Effector memory CD8-positive, alpha-beta T cell (primary cell): ENCODE measurements at places on chromosomes 7 and 10.

- H3K27ac ChIP-seq = no peak overlapping the region
- H3K4me1 ChIP-seq = no peaks in the 10 kb centered on the region
- no peak for DNase-seq
- H3K27me3 ChIP-seq = peaks cover 15% of the 10 kb centered on the region
- peaks cover 3% of the 10 kb centered on the region for H3K36me3 ChIP-seq
Observed at GRCh38 chr7:99267481-99267840, 5.2 kb upstream of the MYH16 start.

DNA sequence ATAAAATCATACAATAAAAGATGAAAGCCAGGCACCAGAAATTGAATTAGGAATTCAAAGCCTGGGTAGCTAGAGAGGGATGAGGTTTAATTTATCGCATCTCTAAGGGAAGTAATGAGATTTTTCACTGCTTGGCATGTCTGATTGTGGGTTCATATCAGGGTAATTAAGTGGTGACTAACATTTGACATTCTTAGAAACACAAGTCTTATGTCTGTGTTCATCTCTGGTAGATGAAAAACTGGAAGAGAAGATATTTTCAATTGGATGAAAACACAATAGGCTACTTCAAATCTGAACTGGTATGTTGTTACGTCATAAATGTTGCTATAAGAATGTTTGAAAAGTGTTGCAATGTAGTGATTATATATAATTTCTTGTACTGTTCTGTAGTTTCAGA lies 36.8 kb upstream of the ARMS2 start:
- H3K4me1 ChIP-seq = peaks cover 47% of the 10 kb centered on the region
- peak overlapping the region; percentile 74 for H3K4me3 ChIP-seq
- peak overlapping the region; percentile 87 for H3K27ac ChIP-seq
- H3K36me3 ChIP-seq = peaks cover 22% of the 10 kb centered on the region
- DNase-seq = no peak
- H3K27me3 ChIP-seq = no peaks in the 10 kb centered on the region

GRCh38 chr7:12685550-12685949 lies 1.9 kb upstream of the ARL4A start:
- H3K4me3 ChIP-seq = peak overlapping the region; percentile 98
- H3K4me1 ChIP-seq = peaks cover 17% of the 10 kb centered on the region
- peak overlapping the region; percentile 99 for H3K27ac ChIP-seq
- H3K36me3 ChIP-seq = peaks cover 16% of the 10 kb centered on the region
- DNase-seq = peak; percentile 12
- H3K27me3 ChIP-seq = no peaks in the 10 kb centered on the region

GRCh38 chr7:98724591-98724990 lies 107.5 kb downstream of the NPTX2 start:
- H3K27me3 ChIP-seq = peaks cover 57% of the 10 kb centered on the region
- H3K36me3 ChIP-seq = no peaks in the 10 kb centered on the region
- no peak overlapping the region for H3K27ac ChIP-seq
- DNase-seq = no peak
- no peaks in the 10 kb centered on the region for H3K4me1 ChIP-seq

- no peaks in the 10 kb centered on the region for H3K27me3 ChIP-seq
- no peak overlapping the region for H3K27ac ChIP-seq
- H3K4me3 ChIP-seq = no peak overlapping the region
- no peak for DNase-seq
- no peaks in the 10 kb centered on the region for H3K4me1 ChIP-seq
Observed at GRCh38 chr7:19284596-19285300, 139.5 kb upstream of the FERD3L start.

- no peaks in the 10 kb centered on the region for H3K27me3 ChIP-seq
- H3K27ac ChIP-seq = no peak overlapping the region
- no peak overlapping the region for H3K4me3 ChIP-seq
- no peak for DNase-seq
- peaks cover 55% of the 10 kb centered on the region for H3K4me1 ChIP-seq
Observed at GRCh38 chr7:116240024-116240668, 29.8 kb downstream of the TES start.

DNA sequence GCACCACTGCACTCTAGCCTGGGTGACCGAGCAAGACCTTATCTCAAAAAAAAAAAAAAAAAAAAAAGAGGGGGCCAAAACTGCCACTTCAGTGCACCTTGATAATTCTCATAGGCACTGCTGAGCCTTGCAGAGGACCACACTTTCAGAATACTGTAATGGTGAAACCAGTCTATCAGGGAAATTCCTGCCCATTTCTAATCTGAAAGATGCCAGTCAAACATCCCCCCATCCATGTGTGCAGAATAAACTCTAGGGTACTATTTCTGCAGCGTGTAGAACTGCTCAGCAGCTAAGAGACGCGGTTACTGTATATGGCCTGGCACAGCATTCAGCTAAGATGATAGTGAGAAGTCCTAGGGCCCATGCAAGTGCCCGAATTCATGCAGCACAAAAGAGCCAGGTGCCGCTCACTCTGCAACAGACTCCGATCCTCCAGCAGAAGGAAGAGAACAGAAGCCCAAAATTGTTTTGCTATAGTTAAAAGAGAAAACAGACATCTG lies 286.8 kb upstream of the KLF14 start:
- peak overlapping the region; percentile 67 for H3K4me3 ChIP-seq
- H3K27ac ChIP-seq = peak overlapping the region; percentile 61
- DNase-seq = no peak
- H3K36me3 ChIP-seq = peaks cover 88% of the 10 kb centered on the region
- no peaks in the 10 kb centered on the region for H3K27me3 ChIP-seq
- peaks cover 65% of the 10 kb centered on the region for H3K4me1 ChIP-seq

DNA sequence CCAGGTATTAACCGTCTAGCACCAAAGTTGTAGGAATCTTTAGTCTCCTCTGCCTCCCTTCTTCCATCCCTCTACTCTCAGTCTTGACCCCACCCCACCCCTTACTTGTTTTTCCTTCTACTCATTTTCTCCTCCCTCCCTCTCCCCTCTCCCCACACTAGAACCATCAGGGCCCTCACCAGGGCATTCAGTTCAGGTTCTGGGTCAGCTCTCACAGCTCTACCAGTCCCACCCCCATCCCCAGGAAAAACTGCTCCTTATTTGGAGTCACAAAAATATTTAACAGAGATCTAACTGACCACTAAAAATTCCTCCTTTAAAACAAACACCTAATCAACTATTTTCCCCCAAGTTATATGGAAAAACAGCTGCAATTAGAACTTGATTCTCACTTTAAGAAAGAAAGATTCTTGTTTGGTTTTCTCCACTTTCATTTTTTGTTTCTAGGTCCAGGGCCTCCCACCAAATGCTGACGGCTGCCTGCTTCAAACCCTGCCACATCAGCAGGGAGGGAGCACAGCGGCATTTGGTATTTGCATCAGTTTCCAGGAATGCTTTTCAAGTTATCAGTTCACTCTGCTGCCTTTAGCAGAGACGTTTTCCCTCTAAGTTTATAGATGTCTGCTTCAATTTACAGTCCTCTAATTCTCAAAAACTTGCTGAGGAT lies 2.8 kb upstream of the COL1A2 start:
- peaks cover 4% of the 10 kb centered on the region for H3K36me3 ChIP-seq
- no peak overlapping the region for H3K4me3 ChIP-seq
- H3K4me1 ChIP-seq = peaks cover 8% of the 10 kb centered on the region
- H3K27ac ChIP-seq = no peak overlapping the region
- peaks cover 41% of the 10 kb centered on the region for H3K27me3 ChIP-seq

GRCh38 chr10:10551596-10552301 lies 465.9 kb upstream of the CELF2 start:
- H3K4me1 ChIP-seq = no peaks in the 10 kb centered on the region
- H3K27me3 ChIP-seq = no peaks in the 10 kb centered on the region
- H3K36me3 ChIP-seq = no peaks in the 10 kb centered on the region
- DNase-seq = no peak
- no peak overlapping the region for H3K27ac ChIP-seq

DNA sequence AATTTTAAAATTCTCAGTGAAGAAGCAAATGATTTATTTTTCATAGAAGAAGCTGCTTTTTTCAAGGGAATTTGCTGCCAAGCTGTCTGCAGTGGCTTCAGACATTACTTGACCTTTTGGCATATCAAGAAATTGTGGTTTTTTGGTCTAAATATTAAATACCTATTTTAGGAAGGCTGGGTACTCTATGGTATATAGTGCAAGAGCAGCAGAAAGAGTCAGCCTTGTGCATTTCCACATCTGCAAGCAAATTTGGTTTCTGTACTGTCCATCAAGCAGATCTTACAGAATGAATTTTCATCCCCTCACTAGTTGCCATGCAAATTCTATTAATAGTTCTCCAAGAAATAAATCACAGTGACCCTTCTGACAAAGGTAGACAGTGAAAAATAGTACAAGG lies 222.0 kb downstream of the BICC1 start:
- H3K27ac ChIP-seq = no peak overlapping the region
- no peaks in the 10 kb centered on the region for H3K4me1 ChIP-seq
- DNase-seq = no peak
- H3K36me3 ChIP-seq = no peaks in the 10 kb centered on the region
- H3K4me3 ChIP-seq = no peak overlapping the region

DNA sequence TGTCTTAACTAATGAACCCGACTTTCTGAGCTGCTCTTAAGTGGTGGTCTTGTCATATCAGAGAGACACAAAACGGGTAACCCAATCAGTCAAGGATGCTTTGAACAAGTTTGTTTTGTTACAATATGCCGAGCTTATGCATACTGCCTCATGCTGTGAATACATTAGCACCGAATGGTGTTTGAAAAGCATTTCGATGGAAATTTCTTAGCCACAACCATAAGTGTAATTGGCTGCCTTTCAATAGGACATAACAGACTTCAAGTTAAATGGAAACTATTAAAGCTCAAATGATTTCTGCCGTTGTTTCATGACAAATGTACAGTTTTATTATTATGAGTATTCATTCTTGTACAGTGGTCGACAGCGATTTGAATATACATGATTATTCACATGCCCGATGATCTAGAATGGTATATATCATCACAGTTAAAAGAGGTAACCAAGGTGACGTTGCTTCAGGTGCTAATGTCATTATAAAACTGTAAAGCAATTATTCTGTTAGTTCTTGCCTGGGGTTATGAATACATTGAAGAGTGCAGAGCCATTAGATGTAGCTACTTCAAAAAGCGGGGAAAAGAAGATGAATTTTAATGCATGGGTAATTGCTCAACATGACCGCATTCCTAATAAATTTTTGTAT lies 118.8 kb downstream of the EBF3 start:
- no peaks in the 10 kb centered on the region for H3K4me1 ChIP-seq
- peaks cover 8% of the 10 kb centered on the region for H3K27me3 ChIP-seq
- no peaks in the 10 kb centered on the region for H3K36me3 ChIP-seq
- DNase-seq = no peak

DNA sequence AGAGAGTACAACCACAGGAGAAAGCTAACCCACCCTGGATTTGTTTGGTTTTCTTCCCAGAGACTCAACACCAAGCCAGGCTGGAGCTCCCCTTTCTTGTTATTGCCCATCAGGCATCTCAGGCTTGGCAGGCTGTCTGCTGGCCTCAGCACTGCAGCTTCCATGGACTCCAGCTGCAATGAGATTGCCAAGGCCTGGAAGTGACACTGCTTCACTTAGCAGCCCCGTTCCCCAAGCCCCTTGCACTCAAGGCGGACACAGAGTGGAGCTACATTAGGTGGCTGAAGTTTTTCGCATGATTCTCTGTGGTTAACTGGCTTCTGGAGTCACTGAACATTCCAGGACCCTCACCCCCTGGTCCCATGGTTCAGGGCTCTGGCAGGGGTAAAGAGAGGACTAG lies 163.1 kb upstream of the GDF10 start:
- peaks cover under 1% of the 10 kb centered on the region for H3K27me3 ChIP-seq
- H3K4me1 ChIP-seq = no peaks in the 10 kb centered on the region
- no peak for DNase-seq
- H3K27ac ChIP-seq = no peak overlapping the region
- peaks cover 4% of the 10 kb centered on the region for H3K36me3 ChIP-seq

GRCh38 chr7:116071629-116072028 lies 41.1 kb upstream of the TFEC start:
- H3K27me3 ChIP-seq = peaks cover 14% of the 10 kb centered on the region
- H3K4me1 ChIP-seq = no peaks in the 10 kb centered on the region
- no peak overlapping the region for H3K4me3 ChIP-seq
- H3K27ac ChIP-seq = no peak overlapping the region
- no peak for DNase-seq

DNA sequence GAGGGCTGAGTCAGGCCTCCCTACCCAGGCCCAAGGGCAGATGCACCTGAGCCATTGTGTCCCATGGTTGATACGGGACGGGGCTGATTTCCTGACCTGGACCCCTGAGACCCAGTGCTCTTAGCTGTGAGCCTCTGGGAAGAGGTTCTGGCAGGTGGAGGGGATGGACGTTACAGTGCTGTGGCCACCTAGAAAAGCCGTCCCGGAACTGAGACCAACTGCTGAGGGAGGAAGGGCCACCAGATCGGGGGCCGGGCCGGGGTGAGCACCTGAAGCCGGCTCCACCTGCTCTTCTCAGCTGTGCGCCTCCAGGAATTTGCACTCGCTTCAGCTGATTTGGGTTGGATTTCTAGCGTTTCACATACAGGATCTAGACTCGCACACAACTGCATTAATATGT lies 35.4 kb downstream of the CHST12 start:
- DNase-seq = no peak
- no peaks in the 10 kb centered on the region for H3K27me3 ChIP-seq
- H3K4me3 ChIP-seq = no peak overlapping the region
- H3K27ac ChIP-seq = peak overlapping the region; percentile 51
- peaks cover 38% of the 10 kb centered on the region for H3K36me3 ChIP-seq
- peaks cover 28% of the 10 kb centered on the region for H3K4me1 ChIP-seq

DNA sequence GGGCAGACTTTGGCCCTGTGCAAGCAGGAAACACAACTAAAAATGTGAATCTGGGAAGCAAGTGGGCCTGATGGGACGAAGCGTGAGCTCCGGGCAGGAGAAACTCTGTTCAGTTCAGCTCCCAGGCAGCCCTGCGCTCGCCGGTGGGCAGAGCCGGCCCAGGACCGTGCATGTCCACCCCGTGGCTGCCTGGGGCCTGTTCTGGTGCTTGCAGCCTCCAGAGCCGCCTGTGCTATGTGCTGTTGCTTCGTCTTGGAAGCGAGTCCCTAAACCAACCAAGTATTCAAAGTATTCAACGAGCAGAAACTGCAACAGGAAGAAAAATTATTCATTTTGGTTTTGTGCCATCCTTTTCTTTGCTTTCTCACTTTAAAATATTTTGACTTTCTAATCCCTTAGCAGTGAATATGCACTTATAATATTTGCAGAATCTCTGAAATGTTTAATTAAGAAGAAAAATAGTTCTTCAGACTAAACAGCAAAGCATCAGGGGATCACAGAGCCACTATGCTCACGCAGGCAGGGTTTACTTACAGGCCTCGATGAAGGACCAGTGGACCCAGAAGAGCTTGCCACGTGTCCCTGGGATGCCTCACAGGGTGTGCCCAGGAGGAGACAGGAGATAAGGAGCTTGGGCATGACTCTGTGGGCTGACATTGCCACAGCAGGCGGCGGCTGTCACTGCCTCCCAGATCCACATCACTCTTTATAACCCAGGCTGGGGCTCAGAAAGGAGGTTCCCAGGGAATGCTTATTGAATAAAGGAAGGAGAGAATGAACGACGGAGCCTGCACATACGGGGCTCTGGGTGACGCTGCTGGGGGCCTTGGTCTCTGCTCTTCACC lies 45.6 kb downstream of the VIPR2 start:
- H3K4me1 ChIP-seq = no peaks in the 10 kb centered on the region
- DNase-seq = no peak
- no peak overlapping the region for H3K27ac ChIP-seq
- no peaks in the 10 kb centered on the region for H3K27me3 ChIP-seq
- no peaks in the 10 kb centered on the region for H3K36me3 ChIP-seq

- H3K4me1 ChIP-seq = peaks cover 18% of the 10 kb centered on the region
- H3K36me3 ChIP-seq = peaks cover 4% of the 10 kb centered on the region
- peak overlapping the region; percentile 90 for H3K27ac ChIP-seq
- H3K4me3 ChIP-seq = peak overlapping the region; percentile 76
Observed at GRCh38 chr7:135994466-135995205, 17.5 kb upstream of the MTPN start.
